ENCODE measurements at places on chromosomes 1 and 21.

GRCh38 chr1:43591181-43591580 is 58.8 kb upstream of the KDM4A start:
- no peak for DNase-seq

- DNase-seq, result no peak
Measured at GRCh38 chr1:208161656-208162375, 82.4 kb downstream of the PLXNA2 start.

DNA sequence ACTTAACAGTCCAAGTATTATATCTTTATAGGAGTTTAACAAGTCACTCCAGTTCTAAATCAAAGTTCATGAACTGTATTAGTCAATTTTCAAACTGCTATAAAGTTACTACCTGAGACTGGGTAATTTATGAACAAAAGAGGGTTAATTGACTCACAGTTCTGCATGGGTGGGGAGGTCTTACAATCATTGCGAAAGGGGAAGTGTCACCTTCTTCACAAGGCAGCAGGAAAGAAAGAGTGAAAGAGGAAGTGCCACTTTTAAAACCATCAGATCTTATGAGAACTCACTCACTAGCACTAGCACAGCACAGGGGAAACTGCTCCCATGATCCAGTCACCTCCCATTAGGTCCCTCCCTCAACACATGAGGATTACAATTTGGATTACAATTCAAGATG is 70.0 kb downstream of the CLCA4 start:
- no peak for DNase-seq

- no peak for DNase-seq
Measured at GRCh38 chr1:151680391-151680790, 36.2 kb downstream of the CELF3 start.

DNA sequence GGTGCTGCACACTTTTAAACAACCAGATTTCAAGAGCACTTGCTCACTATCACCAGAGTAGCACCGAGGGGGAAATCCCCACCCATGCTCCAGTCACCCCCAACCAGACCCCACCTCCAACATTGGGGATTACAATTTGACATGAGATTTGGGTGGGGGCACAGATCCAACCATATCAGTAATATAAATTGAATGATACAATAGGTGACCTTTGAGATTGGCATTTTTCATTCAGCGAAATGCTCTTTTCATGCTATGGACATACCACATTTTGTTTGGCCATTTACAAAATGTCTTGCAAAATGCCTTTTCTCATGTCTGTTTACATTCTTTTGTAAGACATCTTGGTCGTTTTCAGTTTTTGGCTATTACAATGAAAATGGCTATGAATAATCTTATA is 23.9 kb downstream of the RYR2 start:
- DNase-seq, result no peak

DNA sequence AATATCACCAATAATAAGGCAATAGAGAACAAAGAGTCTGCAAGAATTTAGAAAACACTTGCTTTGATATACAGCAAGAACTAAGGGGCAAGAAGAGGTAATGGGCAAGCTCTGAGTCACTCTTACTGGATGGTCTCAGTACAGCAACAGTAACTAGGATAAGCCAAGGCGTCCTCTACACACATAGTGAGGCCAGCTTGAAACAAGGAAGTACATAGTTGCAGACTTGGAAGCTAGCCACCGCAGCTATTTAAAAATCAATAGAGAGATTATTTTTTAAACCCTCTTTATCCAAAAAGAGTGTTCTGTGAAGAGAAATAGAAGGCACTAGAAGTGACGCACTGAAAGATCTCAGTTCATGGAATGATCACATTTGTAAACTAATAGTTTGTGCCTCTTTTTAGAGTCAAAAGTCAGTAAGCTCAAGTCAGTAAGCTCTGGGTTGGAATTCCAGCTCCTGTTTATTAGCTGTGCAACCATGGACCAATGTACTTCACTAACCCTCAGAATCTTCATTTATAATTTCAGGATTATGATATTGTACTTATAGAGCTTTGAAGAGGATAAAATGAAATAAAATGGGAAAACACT is 118.6 kb downstream of the AKT3 start:
- no peak for DNase-seq

- DNase-seq, result no peak
Measured at GRCh38 chr1:221101807-221102605, 222.8 kb downstream of the HLX start.
